Activated T-cell treated with anti-CD3 and anti-CD28 coated beads, Interleukin-2, amount 50 U/mL, for 48 hours (primary cell): ENCODE measurements at places on chromosomes 2 and 18.

- DNase-seq: no peak
Measured at GRCh38 chr2:230360028-230360427, 33.0 kb downstream of the SP140L start.

DNA sequence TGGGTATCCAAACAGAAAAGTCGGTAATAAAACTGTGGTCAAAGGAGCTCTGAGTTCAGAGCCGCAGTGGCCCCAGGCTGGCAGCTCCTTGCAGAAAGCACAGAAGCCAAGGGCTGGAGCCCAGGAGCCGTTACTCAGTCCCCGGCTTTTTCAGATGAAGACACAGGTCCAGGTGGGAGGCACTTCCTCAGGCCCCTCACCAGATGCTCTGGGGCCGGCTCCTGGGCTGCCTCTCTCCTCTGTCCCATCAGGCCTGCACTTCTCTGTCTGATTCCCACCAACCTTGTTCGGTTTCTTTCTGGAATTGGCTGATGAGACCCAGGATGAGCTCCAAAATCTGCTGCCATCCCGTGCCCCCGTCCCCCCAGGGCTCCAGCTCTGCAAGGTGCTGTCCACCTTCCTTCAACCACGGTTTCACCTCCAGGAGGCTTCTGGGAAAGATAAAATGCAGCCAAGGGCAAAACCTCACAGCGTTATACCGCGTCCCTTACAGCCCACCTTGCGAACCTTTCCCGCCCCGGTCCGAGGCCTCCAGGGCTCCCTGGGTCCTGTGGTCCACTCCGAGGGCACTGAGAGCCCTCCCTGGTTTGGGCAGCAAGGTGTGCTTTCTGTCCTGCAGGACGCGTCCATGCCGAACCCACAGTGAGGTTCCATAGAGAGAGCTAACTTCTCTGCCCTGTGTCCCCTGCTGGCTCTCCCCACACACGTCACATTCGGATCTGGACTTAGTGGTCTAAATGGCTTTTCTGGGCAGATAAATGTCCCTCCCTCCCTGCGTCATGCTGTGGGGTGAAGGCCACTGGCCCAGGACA is 102.9 kb downstream of the TPO start:
- DNase-seq: no peak

DNA sequence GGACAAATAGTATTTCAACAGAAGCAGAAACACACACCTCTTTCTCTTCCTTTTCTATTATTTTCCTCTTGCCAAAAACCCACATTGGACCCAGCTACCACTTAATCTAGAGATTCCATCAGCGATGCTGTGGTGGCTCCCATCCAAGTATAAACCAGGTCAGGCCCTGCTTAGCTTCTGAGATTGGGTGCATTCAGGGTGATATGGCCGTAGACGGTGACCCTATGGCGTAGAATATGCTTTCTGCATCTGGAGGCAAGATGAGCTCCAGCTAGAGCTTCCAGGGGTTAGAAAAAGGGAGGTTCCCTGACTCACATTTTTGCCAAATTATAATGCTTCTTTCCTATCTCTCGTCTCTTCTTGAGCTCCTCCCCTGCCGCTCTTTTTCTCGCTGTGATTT is 66.5 kb downstream of the TNP1 start:
- no peak for DNase-seq

GRCh38 chr18:60965856-60966255 is 367.4 kb upstream of the CDH20 start:
- no peak for DNase-seq

DNA sequence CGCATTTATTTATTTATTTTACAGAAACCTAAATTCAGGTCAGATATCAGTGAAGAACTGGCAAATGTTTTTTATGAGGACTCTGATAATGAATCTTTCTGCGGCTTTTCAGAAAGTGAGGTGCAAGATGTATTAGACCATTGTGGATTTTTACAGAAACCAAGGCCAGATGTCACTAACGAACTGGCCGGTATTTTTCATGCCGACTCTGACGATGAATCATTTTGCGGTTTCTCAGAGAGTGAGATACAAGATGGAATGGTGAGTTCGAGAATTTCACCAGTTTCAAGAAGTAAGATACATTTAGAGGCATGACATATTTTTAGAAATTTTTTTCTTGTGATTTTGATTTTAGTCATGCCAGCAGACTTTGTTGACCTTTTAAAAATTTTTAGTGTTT is 4.6 kb downstream of the CDCA7 start:
- DNase-seq: no peak

DNA sequence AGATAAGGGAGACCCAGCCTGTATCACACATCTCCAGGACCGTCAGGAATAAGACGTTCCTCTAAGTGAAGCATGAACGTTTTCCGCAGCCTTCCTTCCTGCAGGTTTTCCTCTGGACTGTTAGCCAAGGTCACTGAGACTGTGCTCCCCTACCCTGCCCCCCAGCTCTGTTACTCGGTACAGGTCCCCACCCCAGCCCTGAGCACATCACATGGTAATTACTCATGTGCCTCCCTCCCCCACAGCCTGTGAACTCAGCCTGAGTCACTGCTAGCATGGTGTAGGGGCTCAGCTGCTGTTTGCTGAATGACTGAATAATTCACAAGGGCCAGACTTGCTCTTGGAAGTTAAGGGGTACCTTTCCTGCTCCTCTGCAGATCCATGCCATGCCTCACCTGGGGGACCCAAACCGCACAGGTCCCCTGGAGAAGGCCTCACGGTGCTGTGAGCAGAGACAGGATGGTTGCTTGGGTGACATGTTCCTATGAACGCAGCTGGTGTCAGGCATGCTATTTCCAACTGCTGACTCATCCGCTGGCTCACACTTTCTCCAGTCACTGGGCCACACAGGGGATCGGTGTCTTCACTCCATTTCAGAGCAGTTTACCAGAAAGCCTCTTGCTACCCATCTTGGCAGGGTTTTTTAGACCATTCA is 88.2 kb downstream of the PLB1 start:
- DNase-seq: peak; percentile 87
